Fibroblast of skin of abdomen (primary cell): ENCODE measurements at places on chromosomes 11 and 22.

GRCh38 chr11:64048042-64048854, 12.5 kb downstream of the FLRT1 start:
- DNase-seq: no peak

DNA sequence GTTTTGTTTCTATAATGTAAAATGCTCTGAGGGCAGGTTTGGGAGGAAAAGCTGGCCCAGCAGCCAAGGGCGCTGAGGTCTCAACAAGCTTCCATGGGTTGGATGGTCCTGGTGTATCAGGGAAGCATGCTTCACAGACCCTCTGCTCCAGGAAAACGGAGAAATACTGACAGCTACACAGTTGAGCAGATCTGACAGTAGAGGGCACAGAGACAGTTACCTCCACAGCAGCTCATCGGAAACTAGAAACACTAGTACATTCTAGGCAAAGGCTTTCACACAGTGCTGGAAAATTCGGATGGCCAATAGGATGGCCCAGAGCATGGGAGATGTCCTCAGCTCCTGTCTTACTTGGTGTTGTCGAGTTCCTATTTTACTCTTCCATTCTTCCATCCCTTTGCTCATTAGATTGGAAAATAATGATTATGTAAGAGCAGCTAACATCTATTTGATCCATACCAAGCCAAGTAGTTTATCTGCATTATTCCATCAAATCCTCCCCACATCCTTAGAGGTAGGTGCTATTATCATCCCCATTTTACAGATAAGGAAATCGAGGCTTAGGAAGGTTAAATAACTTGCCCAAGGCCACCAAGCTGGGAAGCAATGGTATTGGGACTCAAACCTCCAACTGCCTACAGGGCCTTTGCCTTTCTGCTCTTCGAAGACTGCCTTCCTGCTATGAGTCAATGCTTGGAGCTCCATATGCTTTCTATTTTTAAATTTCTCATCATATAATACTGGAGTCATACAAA, 28.3 kb downstream of the LMO2 start:
- DNase-seq: no peak

DNA sequence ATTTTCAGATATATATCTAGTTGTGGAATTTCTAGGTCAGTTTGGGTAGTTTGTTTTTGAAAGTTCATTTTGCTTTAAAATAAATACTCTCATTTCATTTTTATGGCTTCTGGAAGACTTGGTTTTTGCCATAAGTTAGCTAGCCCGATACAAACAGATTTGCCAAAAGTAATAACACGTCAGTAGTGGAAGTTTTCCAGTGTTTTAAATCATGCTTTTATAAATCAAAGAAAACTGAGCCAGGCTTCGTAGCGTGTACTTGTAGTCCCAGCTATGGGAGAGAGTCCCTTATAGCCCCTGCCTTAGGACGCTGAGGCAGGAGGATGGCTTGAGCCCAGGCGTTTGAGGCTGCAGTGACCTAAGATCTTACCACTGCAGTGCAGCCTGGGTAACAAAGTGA, 21.7 kb upstream of the MICALL1 start:
- DNase-seq: peak; percentile 65

DNA sequence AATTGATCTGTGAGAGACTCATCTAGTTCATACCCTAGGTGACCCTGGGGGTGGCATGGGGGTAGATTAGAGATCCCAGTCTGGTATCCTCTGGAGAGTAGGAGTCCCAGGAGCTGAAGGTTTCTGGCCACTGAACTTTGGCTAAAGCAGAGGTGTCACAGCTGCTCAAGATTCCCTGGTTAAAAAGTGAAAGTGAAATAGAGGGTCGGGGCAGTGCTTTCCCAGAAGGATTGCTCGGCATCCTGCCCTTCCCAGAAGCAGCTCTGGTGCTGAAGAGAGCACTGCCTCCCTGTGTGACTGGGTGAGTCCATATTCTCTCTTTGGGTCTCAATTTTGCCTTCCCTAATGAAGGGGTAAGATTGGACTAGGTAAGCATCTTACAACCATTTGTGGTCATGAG, 653 bp downstream of the IL18BP start:
- peak; percentile 25 for DNase-seq
